CD4-positive, alpha-beta T cell (primary cell): ENCODE measurements at places on chromosomes 1 and 21.

DNA sequence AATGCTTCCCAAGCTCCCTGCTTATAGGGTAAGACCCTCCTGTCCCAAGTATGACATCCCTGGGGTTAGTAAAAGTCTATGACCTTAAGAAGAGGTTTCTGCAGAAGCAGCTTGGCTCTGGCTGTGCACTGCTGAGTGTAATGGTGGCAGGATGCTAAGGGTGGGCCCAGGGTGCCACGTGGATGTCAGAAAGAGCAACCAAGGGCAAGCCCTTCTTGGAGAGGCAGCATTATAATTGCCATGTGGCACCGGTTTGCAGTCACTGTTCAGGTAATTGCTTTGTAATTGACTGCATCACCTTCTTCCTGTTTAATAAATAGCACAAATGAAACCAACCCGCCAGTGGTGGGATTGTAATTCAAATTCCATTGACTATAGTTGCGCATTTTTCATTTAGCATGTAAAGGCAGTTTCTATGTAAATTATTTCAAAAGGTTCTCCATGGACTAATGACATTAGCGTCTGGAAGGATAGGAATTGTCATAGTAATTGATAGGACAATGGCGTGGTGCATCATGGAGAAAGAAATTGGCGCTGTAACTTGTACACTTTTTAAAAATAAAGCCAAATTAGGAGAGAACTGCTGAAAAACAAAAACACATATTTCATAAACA is 490.6 kb upstream of the VAMP3 start:
- DNase-seq: no peak

- DNase-seq: no peak
Observed at GRCh38 chr1:221415651-221416050, 326.2 kb downstream of the DUSP10 start.

- DNase-seq: no peak
Observed at GRCh38 chr1:200626853-200627534, 6.4 kb upstream of the KIF14 start.

GRCh38 chr1:145983960-145984830 is 12.2 kb downstream of the TXNIP start:
- DNase-seq: peak; percentile 74

DNA sequence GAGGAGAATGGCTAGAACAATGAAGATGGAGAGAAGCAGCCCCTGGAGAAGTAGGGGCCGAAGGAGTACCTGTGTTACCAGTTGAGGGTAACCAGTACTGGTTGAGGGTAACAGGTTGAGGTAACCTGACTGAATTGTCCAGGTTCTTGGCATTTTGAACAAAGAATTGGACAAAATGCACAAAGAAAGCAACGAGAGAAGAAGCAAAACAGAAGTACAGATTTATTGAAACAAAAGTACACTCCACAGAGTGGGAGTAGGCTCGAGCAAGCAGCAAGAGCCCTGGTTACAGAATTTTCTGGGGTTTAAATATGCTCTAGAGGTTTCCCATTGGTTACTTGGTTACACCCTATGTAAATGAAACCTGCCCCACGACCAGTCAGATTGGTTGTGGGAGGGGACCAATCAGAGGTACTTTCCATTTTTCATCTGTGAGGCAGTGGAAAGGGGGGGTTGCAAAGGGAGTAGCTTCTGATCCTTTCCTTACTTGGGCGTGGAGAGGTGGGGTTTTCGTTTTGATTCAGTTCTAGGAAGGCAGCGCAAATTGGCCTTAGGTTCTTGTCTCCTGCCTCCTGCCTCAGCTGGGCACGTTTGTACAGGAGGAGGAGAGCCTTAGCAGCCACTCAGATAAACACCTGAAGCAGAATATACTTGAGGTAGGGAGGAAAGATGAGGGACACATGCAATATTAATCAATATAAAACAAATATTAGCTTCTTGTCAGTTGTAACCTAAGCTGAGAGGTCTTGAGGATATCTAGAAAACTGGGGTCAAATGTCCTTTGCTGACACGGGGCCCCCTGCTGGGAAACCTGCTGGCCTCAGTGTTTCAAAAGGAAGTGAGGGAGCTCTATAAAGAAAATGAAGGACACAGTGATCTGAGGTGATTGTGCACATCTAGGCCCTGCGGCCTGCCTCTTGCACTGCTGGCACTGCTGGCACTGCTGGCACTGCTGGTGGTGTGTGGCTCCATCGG is 14.3 kb upstream of the LSM10 start:
- DNase-seq: peak; percentile 56

- DNase-seq: no peak
Observed at GRCh38 chr1:231575472-231575871, 47.0 kb downstream of the TSNAX start.

- no peak for DNase-seq
Observed at GRCh38 chr1:68270951-68271350, 38.6 kb upstream of the WLS start.

GRCh38 chr21:26366781-26367180 is 196.2 kb upstream of the APP start:
- DNase-seq: no peak

GRCh38 chr1:164709126-164709525 is 150.1 kb downstream of the PBX1 start:
- no peak for DNase-seq
